ENCODE measurements at places on chromosomes 2 and 18.

DNA sequence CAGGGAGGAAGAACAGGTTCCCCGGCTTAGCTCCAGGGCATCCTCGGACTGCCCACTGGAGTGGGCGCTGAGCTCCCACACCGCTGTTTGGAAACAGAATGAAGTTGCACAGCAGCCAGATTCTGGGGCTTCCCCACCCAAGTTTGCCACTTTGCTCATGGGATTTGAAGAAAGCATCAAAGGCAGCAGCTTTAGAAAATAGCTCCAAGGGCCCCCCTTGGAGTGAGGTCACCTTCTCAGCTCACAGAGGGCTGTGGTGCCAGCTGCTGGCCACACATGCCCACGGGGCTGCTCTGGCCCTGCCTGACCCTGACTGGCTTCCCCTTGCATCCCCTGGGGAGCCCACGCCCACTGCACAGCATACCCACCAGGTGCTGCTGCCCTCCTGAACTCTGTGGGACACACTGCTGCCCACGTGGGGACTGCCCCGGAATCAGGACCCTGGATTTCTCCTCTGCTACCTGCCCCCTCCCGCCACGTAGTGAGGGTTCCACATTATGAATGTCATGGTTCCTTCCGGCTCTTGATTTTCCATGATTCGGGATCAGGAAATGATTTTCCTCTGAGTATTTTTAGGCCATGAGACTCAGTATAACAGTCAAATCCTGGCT, 70.3 kb downstream of the TGOLN2 start:
- DNase-seq = no peak

GRCh38 chr2:231671270-231672050, 36.9 kb upstream of the PTMA start:
- DNase-seq = no peak

- DNase-seq = no peak
These were observed 67.8 kb upstream of the MAP4K3 start for GRCh38 chr2:39504790-39505335.

DNA sequence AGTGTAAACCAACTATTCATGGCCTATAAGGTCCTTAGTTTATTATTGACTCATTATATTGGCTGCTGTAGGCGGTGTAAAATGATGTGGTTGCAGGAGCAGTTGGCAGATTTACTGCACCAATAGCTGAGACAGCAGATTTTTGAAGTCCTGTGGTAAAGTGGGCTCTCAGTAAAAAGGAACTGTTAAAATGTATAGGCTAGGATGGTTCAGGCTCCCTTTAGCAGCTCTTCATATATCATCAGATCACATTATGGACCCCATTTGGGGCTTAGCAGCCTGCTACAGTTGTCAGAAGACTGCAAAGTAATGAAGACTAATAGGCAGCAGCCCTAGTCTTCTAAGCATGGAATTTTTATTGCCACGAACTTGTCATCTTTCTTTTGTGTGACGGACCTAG, 27.8 kb downstream of the MTX2 start:
- no peak for DNase-seq

DNA sequence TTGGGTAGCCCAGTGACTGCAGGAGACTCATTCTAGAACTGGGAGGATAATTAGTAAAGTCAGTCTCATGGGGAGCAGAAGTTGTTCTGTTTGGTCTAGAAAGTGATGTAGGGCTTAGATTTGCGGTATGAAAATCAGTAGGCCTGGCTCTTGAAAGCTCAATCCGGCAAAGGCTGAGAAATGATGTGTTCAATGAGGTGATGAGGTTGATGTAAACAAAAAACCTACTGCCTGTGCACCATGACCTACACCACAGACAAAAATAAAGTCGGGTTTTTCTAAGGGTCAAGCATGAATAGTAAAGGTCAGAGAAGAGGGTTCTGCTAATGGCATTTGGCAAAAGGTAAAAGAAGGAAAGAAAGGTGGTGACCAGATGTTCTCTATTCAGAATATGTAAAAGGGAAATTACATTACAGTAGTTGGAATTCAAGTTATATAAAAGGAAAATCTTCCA, 80.8 kb upstream of the COL5A2 start:
- no peak for DNase-seq
